Tibial nerve (tissue), 4 donors: ENCODE measurements at places on chromosomes 5 and 9.

DNA sequence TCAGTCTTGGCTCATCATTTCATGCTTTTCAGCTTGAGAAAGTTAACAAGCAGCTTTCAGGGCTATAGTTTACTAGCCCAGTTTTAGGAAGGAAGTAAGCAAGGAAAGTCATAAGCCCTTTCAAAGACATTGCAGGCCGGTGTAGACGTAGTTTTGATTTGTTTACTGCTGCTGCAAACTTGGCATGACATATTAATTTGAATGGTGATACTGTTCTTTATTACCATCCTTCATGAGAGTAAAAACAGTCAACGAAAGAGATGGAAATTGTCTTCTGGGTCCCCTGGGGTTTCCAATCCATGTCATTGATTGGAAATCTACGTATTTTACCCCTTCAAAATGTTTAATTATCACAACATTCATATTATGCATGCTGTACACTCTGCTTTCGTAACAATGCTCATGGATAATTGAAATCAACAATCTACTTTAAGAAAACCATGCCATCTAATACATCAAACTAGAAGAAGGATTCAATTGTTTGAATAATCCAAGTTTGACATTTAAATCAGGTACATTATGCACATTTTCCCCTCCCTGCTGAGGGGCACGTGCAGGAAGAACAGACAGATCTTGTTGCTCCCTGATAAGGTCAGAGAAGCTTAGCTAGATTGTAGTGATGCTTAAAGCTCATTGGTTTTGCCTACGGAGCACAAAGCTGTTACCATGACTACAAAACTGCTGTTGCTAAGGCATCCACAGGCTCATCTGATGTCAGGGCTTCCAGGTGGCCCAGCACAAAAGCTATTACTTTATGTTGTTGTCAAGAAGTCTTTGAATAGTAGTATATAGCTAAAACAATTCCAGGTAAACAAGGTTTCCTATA is 139.9 kb upstream of the PRLR start:
- DNase-seq, result no peak

DNA sequence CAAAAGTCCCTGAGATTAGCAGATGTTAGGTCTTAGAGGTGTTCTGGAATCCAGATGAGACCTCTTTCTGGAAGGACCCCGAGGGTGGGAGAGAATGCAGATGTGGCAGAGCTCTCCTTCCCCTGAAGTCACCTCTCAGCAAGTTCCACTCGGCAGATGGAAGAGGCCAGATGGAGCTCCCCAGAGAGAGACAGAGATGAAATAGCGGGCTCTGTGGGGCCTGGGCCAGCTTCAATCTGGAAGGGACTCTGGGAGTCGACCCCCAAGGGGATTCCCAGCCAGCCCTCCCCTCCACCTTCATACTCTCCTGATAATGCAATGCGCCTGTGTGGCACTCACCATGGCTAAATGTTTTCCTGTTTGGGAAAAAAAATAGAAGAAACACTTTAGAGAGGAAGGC is 60.2 kb downstream of the WNK2 start:
- DNase-seq, result no peak

DNA sequence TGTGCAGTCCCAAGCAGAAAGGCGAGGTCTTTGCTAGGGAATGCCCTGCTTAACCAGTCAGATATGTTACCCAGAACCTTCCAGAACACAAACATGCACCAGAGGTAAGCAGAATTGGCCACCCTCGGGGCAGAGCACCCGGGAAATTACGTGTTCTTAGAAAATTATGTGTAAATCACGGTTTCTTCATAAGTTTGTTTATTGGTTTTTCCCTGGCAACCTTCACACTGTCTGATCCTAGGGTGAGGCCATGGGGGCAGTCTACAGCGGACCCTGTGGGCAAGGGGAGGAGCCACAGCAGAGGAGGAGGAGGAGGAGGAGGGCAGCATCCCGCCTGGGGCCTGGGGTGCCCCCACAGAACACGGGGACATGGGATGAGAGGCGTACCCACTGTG is 31.4 kb downstream of the RXRA start:
- DNase-seq, result no peak

GRCh38 chr5:72651779-72652178 is 144.6 kb upstream of the ZNF366 start:
- DNase-seq, result no peak

GRCh38 chr9:20319241-20319640 is 303.1 kb downstream of the MLLT3 start:
- no peak for DNase-seq

DNA sequence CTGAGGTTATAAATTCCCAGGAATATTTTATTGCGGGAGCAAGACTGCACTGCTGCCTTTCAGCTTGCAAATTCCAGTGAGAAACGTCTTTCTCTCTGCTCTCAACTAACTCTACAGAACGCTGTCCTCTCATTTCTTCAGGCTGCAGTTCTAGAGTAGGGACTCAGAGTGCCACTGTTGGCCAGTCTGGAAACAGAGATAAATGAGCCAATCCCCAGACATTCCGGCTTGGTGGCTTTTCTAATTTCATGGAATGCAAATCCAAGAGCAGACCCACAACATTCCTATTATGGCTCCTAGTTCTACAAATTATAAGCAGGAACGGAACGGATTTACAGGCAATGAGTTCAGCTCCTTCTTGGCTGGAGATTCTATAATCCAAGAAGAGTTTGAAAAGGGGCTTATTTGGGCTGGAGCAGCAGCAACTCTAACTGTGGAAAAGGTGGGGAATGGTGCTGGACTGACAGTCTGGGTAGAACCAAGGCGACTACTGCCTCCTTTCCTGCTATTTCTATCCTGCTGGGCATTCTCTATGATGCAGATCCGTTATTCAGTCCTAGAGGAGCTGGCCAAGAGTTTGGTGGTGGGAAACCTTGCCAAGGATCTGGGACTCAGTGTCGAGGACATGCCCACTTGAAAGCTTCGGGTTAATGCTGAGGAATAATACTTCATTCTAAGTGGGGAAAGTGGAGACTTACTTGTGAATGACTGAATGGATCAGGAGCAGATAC is 9.3 kb downstream of the PCDHGA12 start:
- no peak for DNase-seq

GRCh38 chr5:15789642-15790041 is 289.7 kb downstream of the FBXL7 start:
- DNase-seq, result no peak

DNA sequence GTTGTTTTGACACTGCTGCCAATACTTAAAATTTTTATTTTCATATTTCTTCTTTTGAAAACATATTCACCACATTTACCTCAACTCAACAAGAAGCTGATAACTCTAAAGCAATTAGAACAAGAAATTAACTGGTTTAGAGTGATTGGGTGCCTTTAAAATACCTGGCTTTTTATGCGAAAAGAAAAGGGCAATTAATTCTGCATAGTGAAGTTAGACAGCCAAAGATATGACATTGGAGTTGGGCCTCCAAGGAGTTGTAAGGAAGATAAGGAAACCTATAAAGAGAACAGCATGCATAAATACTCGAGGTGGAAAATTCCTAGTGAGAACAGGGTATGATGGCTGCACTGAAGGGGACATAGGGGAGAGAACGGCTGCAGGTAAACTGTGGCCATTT is 9.6 kb downstream of the AK6 start:
- DNase-seq, result no peak

DNA sequence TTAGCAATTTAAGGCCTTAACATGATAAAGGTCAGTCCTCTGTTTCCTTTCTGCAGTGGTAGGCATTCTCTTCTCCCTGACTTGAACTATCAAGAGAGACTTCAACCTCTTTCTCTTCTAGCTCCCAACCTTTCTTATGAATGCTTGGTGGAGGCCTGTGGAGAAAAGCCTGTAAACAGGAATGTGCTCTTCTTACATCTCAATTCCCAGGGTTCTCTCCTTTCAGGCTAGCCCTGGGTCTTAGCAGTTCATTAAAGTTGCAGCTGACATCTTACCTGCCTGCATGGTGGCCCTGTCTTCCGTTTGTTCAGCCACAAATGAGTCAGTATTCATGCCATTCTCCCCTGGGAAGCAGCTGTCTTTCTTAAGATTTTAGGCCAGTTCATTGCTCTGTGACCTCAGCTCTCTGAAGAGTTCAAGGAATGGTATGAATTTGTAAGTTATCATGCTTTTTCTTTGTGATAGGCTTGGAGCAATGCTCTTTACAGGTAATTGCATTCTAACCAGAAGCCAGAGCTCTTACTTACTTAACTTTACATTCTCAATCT is 77.8 kb downstream of the ADCY2 start:
- DNase-seq, result no peak

DNA sequence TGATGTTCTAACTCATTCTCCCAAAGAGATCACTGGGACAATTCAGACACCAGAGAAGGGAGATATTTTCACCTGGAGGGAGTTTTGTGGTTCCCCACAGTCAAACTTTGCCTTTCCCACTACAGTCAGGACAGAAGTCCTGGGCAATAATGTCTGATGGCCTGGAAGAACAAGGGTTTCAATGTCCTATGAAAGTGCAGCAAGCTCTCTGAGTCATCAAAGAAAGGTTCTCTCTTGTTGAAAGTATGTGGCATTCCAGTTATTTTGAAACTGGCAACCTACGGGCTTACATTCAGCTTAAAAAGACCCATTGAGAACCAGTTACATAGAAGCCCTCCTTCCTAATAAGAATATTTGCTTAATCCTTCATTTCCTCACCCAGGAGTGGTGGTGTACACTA is 103.9 kb downstream of the INSYN2B start:
- no peak for DNase-seq

GRCh38 chr5:121918238-121918637 is 43.5 kb upstream of the SRFBP1 start:
- no peak for DNase-seq

- no peak for DNase-seq
Measured at GRCh38 chr5:57745700-57746651, 263.4 kb upstream of the ACTBL2 start.

DNA sequence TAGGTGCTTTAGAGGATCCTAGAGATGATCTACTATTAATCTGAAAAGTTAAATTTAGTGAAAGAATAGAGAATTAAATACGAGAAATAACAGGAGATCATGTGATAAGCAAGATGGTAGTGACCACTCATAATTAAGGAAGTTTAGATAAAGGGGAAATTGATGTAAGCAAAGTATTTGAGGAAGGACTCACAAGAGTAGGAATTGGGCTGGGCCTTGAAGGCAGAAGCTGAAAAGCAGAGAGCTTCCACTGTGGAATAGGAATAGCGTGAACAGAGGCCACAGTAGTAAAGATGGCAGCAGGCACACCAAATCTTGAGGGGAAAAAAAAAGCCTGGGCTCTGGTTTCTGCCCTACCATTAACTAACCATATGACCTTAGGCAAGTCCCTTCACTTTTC is 38.0 kb downstream of the KIF24 start:
- DNase-seq, result no peak

DNA sequence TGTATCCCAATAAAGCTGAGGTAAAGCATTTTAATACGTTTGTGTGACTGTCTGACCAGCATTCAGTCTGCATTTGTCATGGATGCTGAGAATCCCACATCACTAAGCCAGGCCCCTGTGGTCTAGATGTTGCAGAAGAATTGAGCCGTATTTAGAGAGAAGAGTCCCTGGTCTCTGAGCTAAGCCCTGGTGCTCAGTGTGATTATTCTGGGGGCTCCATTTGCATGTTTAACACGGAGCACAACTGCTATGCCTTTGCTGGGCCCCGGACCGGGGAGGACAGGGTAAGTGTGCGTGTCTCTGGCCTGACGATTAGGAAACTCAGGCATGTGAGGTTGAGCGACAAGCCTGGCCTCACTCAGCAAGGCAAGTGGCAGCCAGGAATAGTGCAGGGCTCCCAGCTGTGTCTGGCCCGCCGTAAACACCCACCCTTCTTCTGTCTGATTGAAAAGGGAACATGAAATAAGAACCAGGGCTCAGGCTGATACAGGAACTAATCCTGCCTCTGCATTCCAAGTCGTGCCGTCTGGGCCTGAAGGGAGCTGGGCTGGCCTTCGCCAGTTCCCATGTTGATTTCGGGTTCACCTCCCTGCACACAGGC is 22.3 kb downstream of the FAM78A start:
- no peak for DNase-seq

DNA sequence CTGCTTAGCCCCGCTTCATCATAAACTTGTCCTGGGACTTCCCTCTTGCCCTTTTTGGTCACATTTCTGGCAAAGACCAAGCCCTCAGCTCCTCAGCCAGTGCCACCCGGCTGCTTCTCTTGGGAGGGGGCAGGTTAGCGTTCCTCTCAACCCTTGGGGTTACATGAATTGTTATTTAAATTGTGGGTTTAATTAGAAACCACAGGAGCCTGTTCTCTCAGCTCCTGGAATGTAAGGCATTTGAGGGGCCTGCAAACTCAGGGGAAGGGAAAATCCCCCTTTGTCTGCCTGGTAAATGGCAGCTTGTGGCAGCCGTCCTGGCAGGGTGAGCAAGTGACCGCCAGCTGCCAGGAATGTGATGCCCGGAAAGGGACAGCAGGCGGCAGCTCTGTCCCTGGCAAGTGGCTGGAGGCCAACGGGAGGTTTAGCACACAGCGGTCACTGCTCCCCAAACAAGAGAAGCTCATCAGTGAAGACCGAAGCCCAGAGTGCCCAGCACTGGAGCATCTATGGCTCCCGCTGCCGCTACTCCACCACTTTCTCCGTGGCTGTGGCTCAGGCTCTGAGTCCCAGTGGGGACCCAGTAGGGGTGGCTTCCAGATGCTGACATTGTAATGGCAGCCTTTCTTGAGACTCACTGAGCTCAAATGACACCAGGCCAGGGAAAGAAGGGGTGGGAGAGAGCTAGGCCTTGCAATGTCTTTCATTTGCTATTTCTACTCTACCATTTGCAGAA is 51.7 kb downstream of the SHB start:
- no peak for DNase-seq

DNA sequence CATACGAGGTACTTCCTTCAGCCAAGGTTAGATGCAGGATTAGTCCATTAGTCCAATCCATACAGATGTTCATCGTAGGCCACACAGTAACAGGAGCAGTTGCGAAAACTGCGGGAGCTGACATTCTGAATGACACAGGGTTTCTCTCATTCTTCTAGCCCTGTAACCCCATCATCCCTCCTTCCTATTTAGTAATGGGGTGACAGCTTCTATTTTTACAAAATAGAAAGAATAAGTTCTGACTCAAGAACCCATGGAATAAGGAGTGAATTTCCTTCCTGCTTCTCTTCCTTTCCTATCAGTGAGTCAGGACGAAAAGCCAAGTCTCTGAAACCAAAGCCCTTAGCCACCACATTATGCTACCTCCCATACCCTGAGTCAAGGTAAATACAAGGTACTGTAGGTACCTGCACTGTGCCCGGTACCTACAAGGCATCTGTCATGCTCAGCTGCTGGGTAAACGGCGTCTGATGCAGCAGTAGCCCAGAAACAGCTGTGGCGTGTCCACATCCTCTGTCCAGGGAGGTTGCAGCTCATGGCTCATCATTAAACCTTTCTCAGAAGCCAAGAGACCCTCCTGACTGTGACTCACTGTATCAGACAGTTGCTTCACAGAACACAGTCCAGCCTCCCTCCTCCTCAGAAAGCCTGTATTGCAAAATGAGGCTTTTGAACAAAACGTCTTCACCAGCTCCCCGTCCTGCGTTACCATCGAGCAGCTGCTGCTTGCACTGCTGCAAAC is 84.2 kb downstream of the ESM1 start:
- DNase-seq, result peak; percentile 64

DNA sequence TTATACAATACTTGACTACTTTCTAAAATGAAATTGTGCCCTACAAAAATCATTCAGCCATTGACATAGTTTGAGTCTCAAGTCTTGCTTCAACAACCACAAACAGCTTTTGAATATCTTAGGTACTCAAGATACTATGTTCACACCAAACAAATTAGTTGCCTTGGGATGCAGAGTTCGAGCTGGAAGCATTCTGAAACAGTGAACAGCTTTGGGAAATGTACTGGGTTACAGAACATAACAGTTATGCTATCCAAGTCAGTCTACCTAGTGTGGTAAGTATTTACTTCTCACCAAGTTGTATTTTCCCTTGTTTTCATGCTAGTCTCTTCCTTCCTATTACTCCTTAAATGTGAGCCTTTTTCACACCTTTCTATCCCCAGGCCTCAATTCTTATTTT is 143.2 kb downstream of the SSBP2 start:
- no peak for DNase-seq
